ENCODE measurements at places on chromosomes 6 and 20. TPM values are rescaled to one million over a fixed set of nuclear protein-coding genes. Genes with fewer than 3 reads are reported as not detected.

The TBP gene
- 20.8 TPM for polyA plus RNA-seq

The SDCBP2 gene
- polyA plus RNA-seq, result 3.8 TPM

The ASIP gene
- 0.58 TPM for polyA plus RNA-seq

DNA sequence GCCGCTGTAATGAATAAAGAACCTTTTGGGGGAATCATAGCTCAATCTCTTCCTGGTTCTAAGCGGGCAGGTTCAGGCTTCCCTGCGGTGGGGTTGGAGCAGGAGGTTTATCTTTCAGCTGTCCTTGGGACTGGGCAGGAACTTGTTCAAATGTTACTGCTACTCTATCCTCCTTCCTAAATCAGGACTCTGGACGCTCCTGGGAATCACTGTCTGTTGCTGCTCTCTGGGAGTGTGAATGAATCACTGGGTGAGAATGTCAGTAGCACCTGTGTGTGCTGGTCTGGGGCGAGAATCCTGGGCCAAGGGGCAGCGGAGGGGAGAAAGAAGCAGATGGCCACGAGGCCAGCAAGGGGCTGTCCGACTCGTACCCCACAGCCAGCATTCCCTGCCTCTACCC lies 65.4 kb upstream of the ZNFX1 start:
- no peak for DNase-seq

DNA sequence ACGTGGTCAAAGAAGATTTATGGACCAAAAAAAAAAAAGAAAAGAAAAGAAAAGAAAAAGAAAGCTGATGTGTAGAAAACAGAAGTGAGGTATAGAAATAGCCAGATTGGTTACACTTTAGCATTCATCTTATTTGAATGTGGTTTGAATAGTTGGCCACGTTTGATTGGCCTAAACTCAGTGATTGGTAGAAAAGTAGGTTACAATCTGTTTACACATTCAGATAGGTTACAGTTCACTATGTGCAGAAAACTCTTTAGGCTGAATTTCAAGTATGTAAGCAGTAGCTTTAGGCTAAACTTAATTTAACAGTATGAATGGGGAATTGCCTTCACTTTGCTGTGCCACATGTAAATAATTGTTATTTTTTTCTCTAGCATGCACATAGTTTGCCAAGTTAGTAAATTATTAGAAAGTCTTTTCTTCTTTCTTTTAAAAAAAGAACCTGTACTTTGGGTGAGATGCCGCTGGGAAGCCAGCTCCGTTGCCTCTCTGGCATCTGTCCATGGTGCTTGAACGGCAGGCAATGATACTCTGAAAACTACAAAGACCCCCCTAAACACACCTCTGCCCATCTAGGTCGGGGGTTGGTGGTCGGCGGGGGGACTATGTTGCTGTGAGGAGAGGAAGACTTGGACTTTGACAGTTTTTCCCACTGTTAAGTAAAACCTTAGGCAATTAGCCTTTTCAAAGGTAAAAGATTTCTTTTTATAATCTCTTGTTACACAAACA lies 173.0 kb downstream of the AIG1 start:
- DNase-seq, result peak; percentile 10

DNA sequence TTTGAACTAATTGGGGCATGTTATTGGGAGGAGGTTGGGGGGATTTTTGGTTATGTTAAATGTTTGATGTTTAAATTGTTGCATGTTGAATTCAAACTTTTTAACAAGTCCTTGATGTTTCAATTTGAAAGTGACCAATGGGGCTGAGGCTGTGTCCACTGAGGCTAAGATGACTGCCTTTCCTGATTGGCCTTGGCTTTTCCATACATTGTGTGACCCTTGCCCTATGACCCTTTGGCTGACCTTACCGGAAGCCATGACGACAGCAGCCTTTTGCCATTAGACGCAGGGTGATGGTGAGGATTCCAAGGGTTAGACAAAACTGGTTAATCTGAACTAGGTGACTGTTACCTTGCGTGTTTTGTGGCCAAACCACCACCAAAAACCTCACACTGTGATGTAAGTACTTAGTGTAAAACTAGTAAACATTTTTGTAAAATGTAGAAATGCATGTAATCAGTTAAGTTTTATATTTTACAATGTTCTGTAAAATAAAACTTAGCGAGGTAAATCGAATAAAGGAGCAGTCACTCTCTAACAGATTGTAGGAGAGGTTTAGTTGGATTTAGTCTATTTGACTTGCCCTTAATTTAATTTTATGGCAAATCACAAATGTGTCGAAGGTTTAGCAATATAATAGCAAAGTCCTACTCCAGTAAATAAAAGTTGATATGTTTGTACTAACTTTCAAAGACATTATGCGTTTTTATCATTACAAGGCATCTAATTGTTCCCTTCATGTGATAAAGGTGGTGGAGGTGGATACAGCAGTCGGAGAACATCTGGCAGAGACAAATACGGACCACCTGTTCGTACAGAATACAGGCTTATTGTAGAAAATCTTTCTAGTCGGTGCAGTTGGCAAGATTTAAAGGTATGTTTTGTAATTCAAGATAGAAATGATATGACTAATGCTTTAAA lies 1.6 kb downstream of the SRSF6 start:
- no peak for DNase-seq

- no peak for DNase-seq
Observed at GRCh38 chr6:48985025-48985424, 478.0 kb downstream of the MMUT start.

GRCh38 chr6:146582857-146583256 lies 15.9 kb upstream of the ADGB start:
- DNase-seq, result no peak

DNA sequence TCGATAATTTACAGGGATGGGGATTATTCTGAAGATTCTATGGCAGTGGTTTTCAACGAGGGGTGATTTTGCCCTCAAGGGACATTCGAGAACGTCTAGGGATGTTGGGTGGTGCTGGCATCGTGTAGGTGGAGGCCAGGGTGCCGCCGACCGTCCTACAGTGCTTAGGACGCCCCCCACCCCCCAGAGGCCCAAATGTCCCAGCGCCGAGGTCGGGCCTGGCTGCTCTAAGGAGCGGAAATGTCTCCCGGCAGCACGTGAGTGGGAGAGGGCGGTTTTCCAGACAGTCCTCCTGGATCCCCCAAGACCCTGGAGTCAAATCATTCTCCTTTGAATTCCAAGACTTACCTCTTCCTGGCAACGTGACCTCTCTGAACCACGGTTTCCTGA lies 101.9 kb downstream of the CDH4 start:
- DNase-seq, result no peak

- no peak for DNase-seq
Observed at GRCh38 chr6:143276436-143276835, 174.1 kb downstream of the ADAT2 start.

DNA sequence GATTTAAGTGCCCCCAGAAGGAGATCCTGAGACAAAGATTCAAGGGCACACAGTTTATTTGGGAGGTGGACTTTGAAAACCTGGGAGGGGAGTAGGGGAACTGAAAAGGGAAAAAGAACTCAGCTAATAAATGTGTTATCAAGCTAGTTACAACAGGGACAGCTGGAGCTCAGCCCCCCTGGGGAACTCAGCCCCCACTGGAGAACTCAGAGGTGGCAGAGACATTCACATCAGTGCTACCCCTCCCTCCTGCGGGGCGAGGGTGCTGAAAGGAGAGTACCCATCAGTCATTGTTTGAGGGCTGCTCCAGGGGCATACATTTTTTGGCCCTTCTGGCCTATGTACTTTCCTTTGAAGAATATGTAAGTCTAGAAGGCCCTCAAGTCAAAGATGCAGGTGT lies 101.4 kb downstream of the LRFN2 start:
- DNase-seq, result no peak

GRCh38 chr6:156687789-156688619 lies 89.2 kb upstream of the ARID1B start:
- DNase-seq, result peak; percentile 65

DNA sequence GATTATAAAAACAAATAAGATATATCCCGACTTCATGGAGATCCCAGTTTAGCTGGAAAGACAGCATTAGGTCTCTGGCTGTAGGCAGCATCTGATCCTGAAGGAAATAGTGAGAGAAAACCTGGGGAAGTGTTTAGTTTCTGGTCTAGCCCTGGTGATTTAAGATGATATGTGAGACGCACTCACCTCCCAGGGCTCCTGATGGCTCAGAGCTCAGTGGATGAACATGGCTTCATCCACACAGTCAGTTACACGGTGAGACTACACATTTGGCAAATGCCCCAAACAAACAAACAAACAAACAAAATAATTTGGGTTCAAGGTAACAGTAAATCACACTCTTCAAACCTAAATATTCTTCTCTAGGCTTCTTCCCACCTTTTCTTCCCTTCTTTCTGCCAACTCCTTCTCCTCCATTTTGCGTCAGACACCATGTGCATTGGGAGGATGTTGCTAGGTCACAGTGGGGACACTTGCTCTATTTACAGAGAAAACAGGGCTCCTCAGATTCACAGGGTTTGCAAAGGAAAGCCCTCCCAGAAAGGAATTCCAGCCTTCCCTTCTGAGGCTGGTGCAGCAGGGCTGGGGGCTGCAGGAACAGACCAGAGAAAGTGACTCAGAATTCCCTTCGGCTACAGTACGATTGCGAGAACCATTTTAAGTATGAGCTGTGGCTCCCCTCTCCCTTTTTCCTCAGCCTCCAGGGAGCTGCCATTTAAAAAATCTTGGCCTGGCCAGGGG lies 59.6 kb upstream of the SALL4 start:
- DNase-seq, result no peak

Data from left renal cortex interstitium (tissue), 4 donors.